Spleen (tissue), 13 donors: ENCODE measurements at places on chromosomes 11 and 22. TPM values are rescaled to one million over a fixed set of nuclear protein-coding genes. Genes with fewer than 3 reads are reported as not detected.

GRCh38 chr22:49764127-49764581, 63.5 kb downstream of the BRD1 start:
- H3K4me3 ChIP-seq = no peak overlapping the region
- H3K27me3 ChIP-seq = no peaks in the 10 kb centered on the region
- H3K4me1 ChIP-seq = peaks cover 13% of the 10 kb centered on the region
- H3K36me3 ChIP-seq = no peaks in the 10 kb centered on the region
- no peak overlapping the region for H3K27ac ChIP-seq

GRCh38 chr11:122149202-122149601, 33.2 kb upstream of the BLID start:
- no peak overlapping the region for H3K27ac ChIP-seq
- H3K27me3 ChIP-seq = no peaks in the 10 kb centered on the region
- DNase-seq = no peak
- H3K36me3 ChIP-seq = no peaks in the 10 kb centered on the region
- H3K4me3 ChIP-seq = no peak overlapping the region

DNA sequence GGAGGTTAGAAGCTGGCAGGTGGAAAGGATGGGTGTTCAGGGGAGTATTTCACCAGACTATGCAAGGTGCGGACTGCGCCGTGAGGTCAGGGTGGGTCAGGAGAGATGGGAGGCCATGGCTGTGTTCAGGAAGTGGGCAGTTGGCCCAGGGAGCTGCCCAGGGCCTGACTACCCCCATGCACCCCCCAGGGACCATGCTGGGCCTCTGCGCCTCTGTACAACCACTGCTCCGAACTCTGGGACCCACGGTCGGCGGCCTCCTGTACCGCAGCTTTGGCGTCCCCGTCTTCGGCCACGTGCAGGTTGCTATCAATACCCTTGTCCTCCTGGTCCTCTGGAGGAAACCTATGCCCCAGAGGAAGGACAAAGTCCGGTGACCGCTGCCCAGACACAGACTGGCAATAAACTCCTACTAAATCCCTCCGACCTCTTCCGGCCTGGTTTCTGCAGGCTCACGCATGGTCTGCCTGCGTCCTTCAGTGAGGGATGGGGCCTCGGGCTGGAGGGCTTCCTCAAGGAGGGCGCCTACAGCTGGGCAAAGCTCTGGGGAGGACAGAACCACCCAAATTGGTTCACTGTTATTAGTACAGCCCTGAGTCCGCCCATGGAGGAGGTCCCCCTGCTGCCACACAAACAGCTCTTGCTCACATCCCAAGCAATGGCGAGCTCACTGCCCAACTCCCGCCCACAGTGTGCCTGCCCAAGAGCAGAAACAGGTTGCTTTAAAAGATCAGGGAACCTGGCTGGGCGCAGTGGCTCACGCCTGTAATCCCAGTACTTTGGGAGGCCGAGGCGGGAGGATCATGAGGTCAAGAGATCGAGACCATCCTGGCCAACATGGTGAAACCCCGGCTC, 4.2 kb downstream of the PHLDA2 start:
- H3K27me3 ChIP-seq = peaks cover 33% of the 10 kb centered on the region
- no peaks in the 10 kb centered on the region for H3K36me3 ChIP-seq

GRCh38 chr11:27201454-27202302, 161.1 kb downstream of the BBOX1 start:
- H3K27ac ChIP-seq = no peak overlapping the region
- H3K36me3 ChIP-seq = no peaks in the 10 kb centered on the region
- H3K4me3 ChIP-seq = no peak overlapping the region
- no peak for DNase-seq

DNA sequence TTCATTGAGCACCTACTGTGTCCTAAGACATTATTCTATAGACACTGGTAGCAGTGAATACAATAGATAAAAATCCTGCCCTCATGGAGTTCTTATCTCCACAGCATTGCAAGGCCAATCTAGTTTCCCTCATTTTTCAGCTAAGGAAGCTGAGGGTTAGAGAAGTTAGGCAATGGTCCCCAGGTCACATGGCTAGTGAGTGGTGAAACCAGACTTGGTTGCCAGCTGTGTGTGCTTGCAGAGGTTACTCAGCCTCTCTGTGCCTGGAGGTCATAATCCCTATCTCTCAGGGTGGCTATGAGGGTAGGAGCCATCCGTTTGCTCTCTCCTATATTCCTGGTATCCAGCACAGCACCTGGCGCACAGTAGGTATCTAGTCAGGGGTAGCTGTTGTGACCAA, 147.7 kb upstream of the SEZ6L start:
- H3K4me3 ChIP-seq = no peak overlapping the region
- no peaks in the 10 kb centered on the region for H3K4me1 ChIP-seq
- H3K27me3 ChIP-seq = no peaks in the 10 kb centered on the region
- DNase-seq = no peak

MMP11 gene
- total RNA-seq = 2.1 TPM
